T-helper 22 cell (primary cell): ENCODE measurements at places on chromosomes 11 and 22.

GRCh38 chr11:82845356-82846353 is 54.6 kb downstream of the PRCP start:
- no peak for DNase-seq

GRCh38 chr11:118081241-118081958 is 4.5 kb downstream of the TMPRSS4 start:
- no peak for DNase-seq

DNA sequence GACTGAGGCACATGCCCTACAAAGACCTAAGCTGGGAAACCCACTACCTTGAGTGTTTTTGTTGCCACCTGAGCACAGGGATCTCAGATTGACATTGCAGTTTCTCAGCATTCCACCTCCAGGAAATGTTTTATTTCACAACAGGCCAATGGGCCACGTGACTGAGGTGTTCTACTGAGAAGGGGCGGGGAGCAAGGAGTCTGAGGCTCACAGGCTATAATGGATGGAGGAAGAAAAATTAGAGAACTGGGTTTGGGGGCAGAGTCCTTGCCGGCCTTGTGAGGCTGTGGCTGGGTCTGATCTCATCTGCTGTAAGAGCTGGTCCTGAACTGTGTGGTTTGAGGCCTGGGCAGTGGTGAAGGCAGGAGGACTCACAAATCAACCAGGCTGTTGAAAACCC is 40.7 kb downstream of the ZNF202 start:
- no peak for DNase-seq

GRCh38 chr11:48043991-48044512 is 63.7 kb downstream of the PTPRJ start:
- DNase-seq: no peak

- no peak for DNase-seq
Measured at GRCh38 chr11:67606093-67606491, 644 bp upstream of the NDUFV1 start.

DNA sequence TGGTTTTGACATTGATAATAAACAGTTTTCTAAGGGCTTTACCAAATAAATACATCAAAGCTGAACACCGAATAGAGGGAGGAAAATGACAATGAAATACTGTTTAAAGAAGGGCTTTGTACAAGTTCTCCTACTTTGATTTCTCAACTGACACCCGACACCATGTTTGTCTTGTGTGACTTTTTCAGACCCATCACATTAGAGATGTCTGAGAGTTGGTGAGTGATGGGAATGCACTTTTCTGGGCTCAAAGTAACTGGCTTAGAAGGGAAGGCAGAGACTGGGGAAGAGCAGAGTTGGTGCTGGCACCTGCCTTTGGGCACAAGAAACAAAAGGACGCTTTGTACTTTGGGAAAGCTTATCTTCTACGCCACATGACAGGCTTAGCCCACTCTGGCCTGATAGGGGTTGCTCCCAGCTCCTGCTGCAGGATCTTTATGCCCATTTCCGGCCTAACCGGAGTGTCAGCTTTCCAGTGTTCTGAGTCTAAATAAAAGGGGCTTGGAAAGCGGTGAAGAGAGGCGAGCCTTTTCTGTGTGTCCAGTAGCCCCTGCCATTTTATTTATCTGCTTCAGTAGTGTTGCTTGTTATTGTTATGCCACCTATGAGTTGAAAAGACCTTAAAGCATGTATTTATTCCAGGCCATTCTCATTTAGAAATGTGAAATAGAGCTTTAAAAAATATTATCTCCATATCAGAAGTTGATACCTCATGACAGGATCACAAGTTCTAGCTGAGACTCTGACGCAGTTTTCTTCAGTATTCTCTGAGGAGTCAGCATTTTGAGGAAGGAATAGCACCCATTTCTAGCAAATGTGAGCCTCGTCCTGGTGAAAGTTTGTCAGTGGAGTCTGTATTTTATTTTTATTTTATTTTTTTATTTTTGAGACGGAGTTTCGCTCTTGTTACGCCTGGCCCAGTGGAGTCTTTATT is 24.2 kb downstream of the KREMEN1 start:
- DNase-seq: no peak

- no peak for DNase-seq
Measured at GRCh38 chr22:17336061-17336460, 33.2 kb upstream of the CECR2 start.
